ENCODE measurements at places on chromosomes 6 and 20.
A peak's percentile ranks its signal among the peaks of the same experiment; 100 is the strongest.

DNA sequence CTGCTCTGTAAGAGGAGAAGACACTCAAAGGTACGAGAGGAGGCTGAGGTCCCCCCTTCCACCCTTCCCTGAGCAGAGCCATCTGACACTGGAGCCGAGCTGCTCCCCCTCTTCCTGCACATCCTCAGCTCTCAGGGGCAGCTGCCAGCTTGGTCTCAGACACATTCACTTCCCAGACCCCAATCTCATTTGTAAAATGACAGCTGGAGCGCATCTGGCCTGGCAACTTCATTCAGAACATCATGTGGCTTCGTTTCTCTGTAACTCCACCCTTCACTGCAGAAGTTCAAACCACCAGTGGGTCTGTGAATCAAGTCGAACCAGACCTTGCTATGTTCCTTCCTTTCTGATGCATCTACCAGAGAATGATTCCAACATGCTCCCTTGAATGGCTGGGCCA, 145.6 kb upstream of the CDH4 start:
- DNase-seq: no peak
- H3K27ac ChIP-seq: no peak overlapping the region
- no peaks in the 10 kb centered on the region for H3K36me3 ChIP-seq

GRCh38 chr6:92777146-92777740, 642.1 kb downstream of the EPHA7 start:
- DNase-seq: no peak
- no peak overlapping the region for H3K27ac ChIP-seq
- H3K27me3 ChIP-seq: no peaks in the 10 kb centered on the region
- H3K4me3 ChIP-seq: no peak overlapping the region
- no peaks in the 10 kb centered on the region for H3K36me3 ChIP-seq

- H3K36me3 ChIP-seq: no peaks in the 10 kb centered on the region
- H3K27ac ChIP-seq: no peak overlapping the region
- no peak for DNase-seq
- no peak overlapping the region for H3K4me3 ChIP-seq
- peaks cover 12% of the 10 kb centered on the region for H3K4me1 ChIP-seq
Measured at GRCh38 chr20:43824309-43825050, 90.2 kb upstream of the TOX2 start.

- DNase-seq: no peak
- H3K4me3 ChIP-seq: no peak overlapping the region
- no peaks in the 10 kb centered on the region for H3K36me3 ChIP-seq
- H3K27ac ChIP-seq: no peak overlapping the region
- peaks cover 8% of the 10 kb centered on the region for H3K4me1 ChIP-seq
Measured at GRCh38 chr6:25186919-25187318, 92.3 kb upstream of the CARMIL1 start.

DNA sequence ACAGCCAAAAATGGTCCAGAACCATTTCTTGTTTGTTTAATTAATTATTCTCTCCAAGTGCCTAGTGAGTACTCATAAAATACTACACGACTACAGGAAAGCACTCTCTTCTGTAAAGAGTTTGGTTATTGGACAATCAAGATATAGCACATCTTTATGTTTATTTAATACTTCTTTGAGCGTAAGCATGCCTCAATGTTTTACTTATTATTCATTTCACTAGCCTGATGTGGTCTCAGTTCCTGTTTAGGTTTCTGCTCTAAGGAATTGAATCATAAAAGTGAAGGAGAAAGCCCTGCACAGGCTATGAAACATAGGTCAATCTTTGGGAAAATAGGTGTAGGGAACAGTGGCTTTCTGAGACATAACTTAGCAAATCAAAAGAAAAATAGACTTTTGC, 45.9 kb upstream of the AIG1 start:
- peaks cover 8% of the 10 kb centered on the region for H3K4me1 ChIP-seq
- H3K4me3 ChIP-seq: no peak overlapping the region
- H3K27me3 ChIP-seq: no peaks in the 10 kb centered on the region
- peaks cover 1% of the 10 kb centered on the region for H3K36me3 ChIP-seq

DNA sequence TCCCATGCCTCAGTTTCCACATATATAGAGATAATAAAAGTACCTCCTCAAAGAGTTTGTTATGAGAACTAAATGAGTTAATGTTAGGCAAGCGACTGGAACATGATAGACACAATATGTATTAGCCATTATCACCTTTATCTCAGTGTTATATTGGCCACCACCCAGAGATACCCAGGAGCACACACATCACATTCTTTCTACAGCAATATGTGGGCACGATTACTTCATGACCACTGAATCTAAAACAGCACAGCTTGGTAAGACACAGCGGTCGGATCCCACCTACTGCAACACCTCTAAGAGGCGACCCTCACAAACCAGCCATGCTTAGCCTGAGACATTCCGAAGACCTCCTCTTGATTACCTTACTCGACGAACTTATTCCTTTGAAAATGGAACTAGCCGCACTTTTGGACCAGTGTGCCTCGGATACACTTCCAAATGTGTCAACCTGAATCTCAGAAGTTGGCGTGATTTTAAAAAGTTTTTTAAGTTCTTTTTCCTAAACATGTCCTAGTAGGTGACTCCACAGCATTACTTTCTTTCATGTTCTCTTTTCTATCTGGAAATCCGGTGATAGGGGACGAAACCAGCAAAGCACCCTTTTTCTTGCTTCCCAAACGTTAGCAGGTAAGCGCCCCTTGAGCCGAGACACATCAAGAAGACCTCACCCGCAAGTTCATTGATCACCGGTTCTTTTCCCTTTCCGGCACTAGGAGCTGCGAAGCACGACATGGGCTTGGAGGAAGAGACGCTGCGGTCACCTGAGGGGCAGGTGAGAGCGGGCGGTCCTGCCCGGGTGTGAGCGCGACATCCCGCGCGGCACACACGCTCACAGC, 923 bp downstream of the GMDS start:
- no peaks in the 10 kb centered on the region for H3K27me3 ChIP-seq
- H3K27ac ChIP-seq: peak overlapping the region; percentile 79
- H3K4me1 ChIP-seq: peaks cover 57% of the 10 kb centered on the region
- peak overlapping the region; percentile 91 for H3K4me3 ChIP-seq
- peaks cover 8% of the 10 kb centered on the region for H3K36me3 ChIP-seq

- H3K27me3 ChIP-seq: no peaks in the 10 kb centered on the region
- no peak overlapping the region for H3K27ac ChIP-seq
Measured at GRCh38 chr6:56643379-56644089, 845 bp upstream of the DST start.

DNA sequence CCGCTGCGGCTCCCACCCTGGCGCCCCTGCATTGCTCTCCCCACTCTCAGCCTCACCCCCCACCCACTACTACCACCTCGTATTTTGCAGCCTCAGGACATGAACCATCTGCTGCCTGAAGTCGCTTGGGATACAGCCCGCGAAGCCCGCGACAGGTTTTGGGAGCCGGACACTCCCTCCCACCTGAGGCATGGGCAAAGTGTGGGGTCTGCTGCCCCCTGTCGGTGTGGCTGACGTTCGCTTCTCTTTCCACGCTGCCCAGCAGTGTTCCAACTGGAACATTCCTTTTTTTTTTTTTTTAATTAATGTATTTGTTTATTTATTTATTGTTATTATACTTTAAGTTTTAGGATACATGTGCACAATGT, 15.3 kb upstream of the LPA start:
- peak; percentile 16 for DNase-seq
- H3K4me1 ChIP-seq: no peaks in the 10 kb centered on the region
- H3K27me3 ChIP-seq: peaks cover 22% of the 10 kb centered on the region
- no peaks in the 10 kb centered on the region for H3K36me3 ChIP-seq
- no peak overlapping the region for H3K4me3 ChIP-seq

- H3K27ac ChIP-seq: no peak overlapping the region
- H3K36me3 ChIP-seq: no peaks in the 10 kb centered on the region
- no peak for DNase-seq
- no peaks in the 10 kb centered on the region for H3K4me1 ChIP-seq
Measured at GRCh38 chr6:54252916-54253315, 55.3 kb upstream of the TINAG start.

- H3K4me1 ChIP-seq: peaks cover 79% of the 10 kb centered on the region
- no peak overlapping the region for H3K4me3 ChIP-seq
- no peaks in the 10 kb centered on the region for H3K27me3 ChIP-seq
- H3K36me3 ChIP-seq: peaks cover 59% of the 10 kb centered on the region
- no peak for DNase-seq
Measured at GRCh38 chr20:41436679-41437078, 70.1 kb upstream of the EMILIN3 start.

All from activated CD4-positive, alpha-beta T cell treated with anti-CD3 and anti-CD28 coated beads for 36 hours (primary cell).